Upper lobe of right lung (tissue), 1 donor: ENCODE measurements at places on chromosomes 7 and 10. TPM values are rescaled to one million over a fixed set of nuclear protein-coding genes. Genes with fewer than 3 reads are reported as not detected.
A peak's percentile ranks its signal among the peaks of the same experiment; 100 is the strongest.

- DNase-seq, result peak; percentile 82
Measured at GRCh38 chr10:86345859-86346798, 20.5 kb downstream of the GRID1 start.

DNA sequence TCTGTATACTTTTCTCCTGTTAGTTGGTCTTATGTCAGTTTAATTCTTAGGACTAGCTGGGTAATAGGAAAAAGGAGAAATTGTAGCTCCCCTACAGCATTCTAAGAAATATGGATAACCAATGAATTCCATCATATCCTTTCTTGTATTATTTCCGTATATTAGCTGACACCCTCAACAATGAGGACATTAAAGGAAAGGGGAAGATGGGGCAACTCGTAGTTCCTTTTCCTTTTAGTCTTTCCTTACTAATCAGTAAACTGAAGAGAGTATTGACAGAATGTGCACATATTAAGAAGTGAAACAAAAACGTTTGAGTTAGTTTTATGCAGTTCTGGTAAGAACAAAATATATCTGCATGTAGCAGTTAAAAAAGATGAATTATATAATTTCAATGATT lies 35.1 kb upstream of the C10orf67 start:
- DNase-seq, result no peak

The ATOH7 gene
- total RNA-seq, result not detected

The OR2A7 gene
- 13.9 TPM for total RNA-seq

The ALOX5 gene
- total RNA-seq, result 128 TPM
